ENCODE measurements at places on chromosomes 16 and 17.
A peak's percentile ranks its signal among the peaks of the same experiment; 100 is the strongest.

DNA sequence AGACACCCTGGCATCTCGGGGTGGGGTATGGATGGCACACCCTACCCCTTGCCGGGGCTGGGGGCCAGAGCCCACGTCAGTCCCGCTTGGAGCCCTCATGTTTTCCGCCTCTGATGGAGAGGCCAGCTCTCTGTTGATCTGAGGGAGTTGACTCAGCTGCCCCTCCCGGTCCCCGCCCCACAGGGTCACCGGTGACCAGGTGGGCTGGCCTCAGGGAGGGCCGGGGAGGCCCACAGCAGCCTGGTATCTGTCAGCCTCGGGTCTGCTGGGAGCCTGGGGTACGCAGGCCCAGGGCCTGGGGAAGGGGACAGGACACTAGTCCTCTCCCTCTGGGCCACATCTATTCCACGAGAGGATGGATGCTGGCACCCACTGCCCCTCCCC lies 109.5 kb upstream of the CIBAR2 start:
- no peak for DNase-seq

DNA sequence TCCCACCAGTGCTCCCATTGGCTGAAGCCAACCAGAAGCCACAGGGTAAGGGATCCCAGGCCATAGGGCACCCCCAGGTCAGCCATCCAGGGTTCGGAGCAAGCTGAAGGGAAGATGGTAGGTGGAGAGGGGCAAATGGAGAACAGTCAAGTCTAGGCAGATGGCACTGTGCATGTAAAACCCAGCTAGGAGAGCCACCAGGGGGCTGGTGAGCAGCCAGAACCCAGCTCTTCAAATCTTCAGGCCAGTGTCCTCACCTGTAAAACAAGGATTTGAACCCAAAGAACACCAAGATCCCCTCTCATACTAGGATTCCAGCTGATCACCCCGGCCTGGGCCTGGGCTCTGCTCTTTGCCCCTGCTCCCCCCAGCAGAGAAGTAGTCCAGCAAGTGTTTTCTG lies 43.5 kb downstream of the GINS3 start:
- no peak for DNase-seq

DNA sequence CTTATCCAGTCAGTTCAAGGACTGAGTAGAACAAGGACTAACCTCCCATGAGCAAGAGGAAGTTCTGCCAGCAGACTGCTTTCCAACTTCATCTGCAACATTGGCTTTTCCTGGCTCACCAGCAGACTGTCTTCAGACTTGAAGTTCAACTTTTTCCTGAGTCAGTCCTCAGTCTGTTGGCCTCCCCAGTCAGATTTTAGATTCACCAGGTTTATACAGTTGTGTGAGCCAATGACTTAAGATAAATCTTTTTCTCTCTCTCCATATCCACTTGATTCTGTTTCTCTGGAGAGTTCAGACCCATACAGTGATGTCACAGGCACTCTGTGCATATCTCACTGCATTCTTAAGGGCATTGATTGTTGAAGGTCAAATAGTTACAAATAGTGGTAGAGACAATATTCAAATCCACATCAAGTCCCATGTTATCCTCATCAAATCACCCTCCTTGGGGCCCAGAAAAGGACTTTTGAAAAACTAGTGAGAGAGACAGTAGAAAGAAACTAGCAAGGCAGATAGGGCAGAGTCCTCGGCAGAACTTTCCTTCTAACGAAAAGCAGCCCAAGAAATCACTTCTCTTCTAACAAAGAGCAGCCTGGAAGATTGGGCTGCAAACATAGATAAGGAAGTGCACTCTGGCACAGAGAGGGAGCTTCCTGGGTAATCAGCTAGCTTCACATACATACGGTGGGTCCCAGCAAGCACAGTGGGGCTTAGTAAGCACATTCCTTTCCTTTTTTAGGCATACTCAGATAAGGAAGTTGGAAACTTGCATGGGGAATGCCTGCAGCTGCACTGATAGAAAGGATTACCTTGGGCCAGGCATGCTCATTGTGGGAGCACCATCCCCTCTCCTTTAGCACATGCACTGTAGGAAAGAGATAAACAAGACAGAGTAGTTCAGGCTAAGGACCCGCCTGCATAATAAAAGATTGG lies 132.3 kb upstream of the FAM20A start:
- peak; percentile 2 for DNase-seq

GRCh38 chr17:29777663-29778062 lies 152.4 kb downstream of the SSH2 start:
- no peak for DNase-seq

Data from ACHN (cell line).